Islet precursor cell (in vitro differentiated cells): ENCODE measurements at places on chromosomes 16 and 17.

DNA sequence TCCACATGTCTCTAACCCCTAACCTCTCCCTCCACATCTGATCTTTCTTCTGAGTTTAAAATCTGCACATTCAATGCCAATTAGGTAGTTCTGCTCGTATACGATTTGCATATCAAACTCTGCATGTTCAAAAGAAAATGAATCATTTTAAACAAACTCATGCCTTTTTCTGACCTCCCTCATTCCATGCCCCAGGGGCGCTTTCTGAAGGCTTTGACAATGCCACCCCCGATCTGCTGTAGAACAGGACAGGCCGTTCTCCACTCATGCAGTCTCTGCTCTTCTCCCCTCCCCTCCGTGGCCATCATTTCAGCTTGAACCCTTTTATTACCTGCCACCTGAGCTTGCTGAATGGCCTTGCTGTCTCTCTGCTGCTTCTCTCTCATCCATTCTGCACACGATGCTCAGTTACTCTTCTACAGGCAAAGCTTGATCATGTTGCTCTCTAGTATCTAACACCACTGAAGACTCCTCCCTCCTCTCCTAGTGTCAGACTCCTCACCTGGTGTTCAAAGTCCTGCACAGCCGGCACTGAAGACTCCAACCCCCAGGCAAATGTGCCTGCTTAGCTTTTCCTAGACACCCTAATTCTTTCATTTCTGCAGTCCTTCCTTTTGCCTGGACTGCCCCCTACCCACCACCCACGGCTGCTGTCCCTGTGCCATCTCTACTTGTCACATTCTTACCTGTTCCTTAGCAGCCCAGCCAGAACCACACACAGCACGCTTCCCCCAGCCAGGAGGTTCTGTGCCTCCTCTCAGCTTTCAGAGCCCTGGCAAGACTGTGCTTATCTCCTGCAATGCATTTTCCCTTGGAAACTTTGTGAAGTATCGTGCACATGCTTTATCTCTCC, 6.2 kb downstream of the TMEM238L start:
- no peak for DNase-seq

- DNase-seq, result no peak
Measured at GRCh38 chr16:84358601-84359295, 9.6 kb upstream of the ATP2C2 start.

GRCh38 chr17:22570144-22570845, 878.0 kb downstream of the KCNJ18 start:
- DNase-seq, result no peak

GRCh38 chr17:27417596-27418365, 38.5 kb upstream of the KSR1 start:
- DNase-seq, result no peak

- DNase-seq, result no peak
Measured at GRCh38 chr16:31301708-31302400, 42.1 kb downstream of the ITGAM start.

DNA sequence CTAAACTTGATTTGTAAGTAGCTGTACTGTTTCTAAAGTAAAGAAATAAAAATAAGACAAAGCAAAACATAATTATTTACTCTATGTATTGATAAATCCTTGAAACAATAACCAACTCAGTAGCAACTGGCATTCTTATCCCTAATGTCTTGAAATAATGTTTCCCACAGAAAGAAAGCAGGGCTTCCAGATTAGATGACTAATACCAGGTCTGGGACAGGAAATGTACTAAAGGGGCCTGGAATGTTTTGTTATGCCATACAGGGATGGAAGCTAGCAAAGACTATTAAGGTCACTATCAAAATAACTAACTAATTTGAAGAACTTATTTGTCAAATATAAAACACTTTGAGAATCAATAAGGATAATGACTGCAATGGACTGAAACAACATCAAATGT, 82.1 kb downstream of the CFDP1 start:
- DNase-seq, result no peak

GRCh38 chr16:52912565-52913173, 140.0 kb downstream of the CHD9NB start:
- peak; percentile 82 for DNase-seq

DNA sequence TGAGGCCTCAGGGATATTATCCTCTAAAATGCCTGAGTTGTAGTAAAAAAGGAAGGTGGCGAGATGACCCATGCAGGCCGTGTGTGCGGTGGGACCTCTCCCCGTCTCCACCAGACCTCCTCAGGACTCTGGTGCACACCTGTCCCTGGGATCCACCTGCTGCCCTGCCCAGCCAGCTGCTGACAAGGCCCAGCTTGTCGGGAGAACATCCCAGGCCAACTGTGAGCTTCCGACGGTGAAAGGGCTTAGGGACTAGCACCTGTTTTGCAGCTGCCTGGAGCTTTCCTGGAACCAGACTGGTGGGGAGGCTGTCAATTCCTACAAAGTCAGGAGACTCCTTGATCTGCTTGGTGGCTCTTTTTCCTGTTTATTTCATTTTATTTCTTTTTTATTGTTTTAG, 11.6 kb downstream of the IL34 start:
- no peak for DNase-seq

DNA sequence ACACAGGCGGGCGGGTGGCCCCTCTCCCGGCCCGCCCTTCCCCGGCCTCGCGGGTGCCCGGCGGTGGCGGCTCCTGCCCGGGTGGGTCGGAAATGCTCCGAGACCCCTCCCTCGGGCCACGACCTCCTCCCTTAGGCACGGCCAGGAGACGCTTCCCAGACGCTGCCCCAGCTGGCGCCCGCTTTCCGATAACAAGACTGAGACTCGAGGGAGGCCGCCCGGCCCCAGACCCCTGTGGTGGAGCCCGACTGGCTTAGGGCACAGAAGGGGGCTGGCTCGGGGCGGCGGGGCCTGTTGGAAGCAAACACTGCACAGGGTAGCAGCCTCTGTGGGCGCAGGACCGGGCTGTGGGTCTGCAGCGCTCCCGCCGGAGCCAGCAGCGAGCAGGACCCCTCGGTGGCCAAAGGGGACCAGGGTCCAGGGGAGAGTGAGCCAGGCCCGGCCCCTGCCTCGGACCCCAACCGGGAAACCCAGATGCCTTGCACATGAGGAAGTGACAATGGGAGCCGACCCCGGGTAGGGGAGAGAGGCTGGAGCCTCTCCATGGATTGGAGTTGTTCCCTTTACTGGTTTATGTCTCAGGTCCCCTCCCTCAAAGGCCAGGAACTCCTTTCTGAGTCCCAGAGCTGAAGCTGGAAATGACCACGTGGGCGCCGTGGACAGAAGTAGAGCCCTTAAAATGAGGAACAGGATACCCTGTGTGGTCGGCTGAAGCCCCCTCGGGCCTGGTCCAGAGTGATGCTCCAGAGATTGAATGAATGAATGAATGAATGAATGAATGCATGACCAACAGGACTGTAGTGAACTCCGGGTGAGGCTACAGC, 19.8 kb upstream of the ADCY7 start:
- peak; percentile 74 for DNase-seq

DNA sequence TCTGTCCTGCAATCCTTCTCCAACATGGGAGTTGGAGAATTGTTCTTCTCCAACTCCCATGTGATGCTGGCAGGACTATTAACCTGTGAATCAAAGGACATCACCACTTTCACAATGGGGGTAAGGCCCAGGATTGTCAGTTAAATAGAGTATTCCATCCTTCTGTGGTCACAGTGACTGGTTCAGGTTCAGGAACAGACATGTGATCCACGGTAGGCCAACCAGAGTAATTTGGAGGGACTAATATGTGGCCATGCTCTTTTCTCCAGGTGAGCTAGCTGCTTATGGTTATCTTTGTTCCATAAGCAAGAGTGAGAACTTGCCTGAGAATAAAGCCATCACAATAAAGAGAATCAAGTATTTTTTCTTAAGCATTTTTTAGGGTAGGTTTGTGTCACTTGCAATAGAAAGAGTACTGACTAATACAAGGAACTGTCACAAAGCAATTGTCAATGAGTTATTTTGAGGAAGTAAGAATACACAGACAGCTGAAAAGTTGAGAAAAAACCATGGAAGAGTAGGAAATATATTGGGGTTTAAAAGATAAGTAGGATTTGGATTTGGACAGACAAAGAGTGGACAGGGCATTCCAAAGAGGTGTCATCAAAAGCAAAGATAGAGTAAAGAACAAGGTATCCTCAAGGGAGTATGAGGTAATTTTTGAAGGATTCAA, 63.4 kb downstream of the BRIP1 start:
- no peak for DNase-seq

- peak; percentile 50 for DNase-seq
Measured at GRCh38 chr17:50935221-50935995, 69.3 kb upstream of the TOB1 start.

DNA sequence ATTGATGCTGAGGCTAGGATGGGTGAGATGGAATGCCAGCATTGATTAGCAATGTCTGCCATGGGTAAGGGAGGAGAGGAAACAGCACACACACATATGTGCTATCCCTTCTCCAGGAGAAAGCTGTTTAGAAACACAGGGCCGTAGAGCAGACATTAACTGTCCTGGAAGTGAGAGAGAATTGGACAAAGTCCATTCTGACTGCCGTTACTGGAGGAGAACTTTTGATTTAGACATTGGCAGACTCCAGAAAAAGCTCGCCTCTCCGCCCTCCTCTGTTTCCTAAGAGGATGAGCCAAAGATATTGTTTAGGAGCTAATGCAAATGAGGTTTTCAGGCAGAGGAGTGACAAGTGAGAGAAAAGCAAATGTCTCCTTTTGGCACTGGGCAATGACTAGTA, 237.0 kb downstream of the HAPSTR1 start:
- no peak for DNase-seq
